ENCODE measurements at places on chromosomes 4 and X.
A peak's percentile ranks its signal among the peaks of the same experiment; 100 is the strongest.

DNA sequence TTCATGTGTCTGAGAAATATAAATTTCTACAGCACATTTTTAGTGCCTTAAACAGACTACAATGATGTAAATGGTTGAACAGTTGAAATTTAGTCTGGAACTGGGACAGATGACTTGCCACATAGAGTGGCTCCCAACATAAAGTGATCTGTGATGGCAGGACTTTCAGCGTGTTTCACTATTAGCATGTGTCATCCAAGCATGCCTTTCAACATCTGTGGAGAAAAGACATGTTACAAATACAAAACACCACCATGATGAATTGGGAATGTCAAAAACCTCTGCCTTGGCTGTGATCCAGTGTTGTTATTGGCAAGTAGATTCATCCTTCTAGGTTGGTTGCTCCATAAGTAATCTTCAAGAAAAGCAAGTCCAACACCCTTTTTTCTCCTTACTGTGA is 348.7 kb downstream of the MAPK10 start:
- DNase-seq = no peak

GRCh38 chrX:3717742-3718420 is 4.4 kb upstream of the PRKX start:
- no peak for DNase-seq

GRCh38 chrX:36019125-36019524 is 99.6 kb downstream of the CFAP47 start:
- DNase-seq = no peak

DNA sequence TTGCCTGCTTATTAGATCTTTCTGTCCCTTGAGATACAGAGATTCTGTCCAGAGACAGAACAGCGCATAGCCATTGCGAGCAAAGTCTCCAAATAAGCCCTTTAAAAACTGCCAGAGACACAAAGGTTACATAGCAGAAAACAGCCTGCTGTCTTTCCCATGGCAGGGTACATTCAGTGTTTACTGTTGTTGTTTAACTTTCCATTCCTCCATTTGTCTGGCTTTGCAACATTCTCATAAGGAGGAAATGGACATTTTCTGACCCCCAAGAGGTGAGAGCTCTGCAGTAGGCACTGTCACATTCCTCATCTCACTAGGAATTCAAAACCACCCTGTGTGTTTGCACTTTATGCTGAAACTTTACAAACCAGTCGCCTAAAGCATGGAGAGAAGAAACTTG is 48.3 kb downstream of the PDE5A start:
- DNase-seq = no peak

DNA sequence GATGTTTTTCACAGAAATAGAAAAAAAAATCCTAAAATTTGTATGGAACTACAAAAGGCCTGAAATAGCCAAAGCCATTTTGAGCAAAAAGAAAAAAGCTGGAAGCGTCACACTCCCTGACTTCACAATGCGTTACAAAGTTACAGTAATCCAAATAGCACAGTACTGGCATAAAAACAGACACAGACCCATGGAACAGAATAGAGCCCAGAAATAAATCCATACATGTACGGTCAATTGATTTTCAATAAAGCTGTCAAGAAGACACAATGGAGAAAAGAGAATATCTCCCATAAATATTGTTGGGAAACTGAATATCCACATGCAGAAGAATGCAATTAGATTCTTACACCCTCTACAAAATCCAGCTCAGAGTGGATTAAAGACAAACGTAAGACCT is 208.2 kb downstream of the AFAP1 start:
- DNase-seq = no peak

DNA sequence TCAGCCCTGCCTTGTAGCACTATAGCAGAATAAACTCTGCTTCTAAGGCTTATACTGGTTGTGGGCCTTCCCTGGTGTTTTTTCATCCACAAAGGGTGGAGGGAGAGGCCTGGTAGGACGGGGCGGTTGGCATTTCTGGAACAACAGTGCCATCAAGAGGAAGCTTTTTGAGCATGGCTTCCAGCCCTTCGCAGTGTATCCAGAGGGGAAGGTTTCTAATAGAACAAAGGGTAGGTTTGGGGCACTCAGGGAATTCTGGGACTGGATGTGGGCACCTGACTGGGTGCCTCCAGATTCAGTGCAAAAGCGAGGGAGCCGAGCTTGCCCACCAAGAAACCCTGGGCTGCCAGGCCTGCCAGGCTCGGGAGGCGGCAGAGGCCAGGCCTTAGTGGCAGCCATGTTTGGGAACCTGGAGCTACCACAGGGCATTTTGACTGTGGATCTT is 229.6 kb upstream of the AGTR2 start:
- peak; percentile 77 for DNase-seq

DNA sequence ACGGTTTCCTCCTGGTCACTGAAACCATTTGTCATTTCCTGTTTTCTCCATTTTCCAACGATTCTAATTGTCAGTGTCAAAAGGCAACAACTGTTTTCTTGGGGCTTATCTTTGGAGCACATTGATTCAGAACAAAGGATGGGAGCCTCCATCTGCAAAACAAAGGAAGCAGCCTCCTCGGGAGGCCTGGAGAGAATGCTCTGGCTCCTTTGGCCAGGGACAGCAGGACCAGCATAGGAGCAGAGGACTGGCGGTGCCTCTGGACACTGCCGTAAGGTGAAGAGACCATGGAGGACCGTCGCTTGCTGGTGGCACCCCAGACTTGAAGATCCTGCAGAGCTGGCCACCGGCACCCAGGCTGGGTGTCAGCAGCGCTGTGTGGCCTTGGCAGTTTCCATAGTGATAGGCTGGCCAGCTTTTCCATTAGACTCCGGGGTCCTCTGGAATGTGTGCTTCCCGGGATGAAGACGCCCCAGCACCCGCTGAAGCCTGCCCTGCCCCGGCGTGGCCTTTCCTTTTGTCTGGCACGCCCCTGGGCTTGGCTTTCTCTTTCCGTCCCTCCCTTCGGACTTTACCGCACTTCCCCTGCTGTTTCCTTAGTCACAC is 61.1 kb upstream of the MTM1 start:
- DNase-seq = no peak

DNA sequence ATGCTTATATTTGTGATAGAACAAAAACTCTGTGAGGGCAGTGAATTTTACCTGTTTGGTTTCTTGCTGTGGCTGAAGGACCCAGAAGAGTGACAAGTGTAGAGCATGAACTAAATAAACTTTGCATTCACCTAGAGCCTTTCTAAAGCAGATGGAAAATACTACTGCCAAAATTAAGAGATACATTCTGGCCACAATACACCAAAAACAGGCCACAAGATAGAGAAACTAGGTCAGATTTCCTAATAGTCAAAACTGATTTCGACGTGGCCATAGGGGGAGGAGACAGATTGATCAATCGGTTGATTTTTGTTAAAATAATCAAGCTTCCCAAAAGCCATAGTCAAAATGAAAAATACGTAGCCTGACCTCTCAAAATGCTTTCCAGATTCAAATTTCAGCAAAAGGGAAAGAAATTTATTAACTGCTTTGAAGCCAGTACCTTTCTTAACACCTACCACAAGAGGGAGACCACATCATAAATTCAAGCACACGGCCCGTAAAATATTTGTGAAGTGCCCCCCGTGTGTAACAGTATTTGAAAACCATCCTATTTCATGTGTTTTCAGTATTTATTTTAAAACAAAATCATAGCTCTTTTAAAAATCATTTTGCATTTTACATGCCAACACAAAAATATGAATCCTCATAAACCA is 132.4 kb downstream of the CORIN start:
- no peak for DNase-seq

- DNase-seq = no peak
These were observed 642.6 kb downstream of the PCDH7 start for GRCh38 chr4:31362756-31363155.

- no peak for DNase-seq
These were observed 67.1 kb downstream of the LRP2BP start for GRCh38 chr4:185328586-185328985.

GRCh38 chrX:141815904-141816303 is 22.2 kb upstream of the MAGEC3 start:
- no peak for DNase-seq

- no peak for DNase-seq
These were observed 84.9 kb downstream of the SOWAHB start for GRCh38 chr4:76813070-76813469.

GRCh38 chrX:46653482-46653881 is 79.9 kb downstream of the CHST7 start:
- peak; percentile 37 for DNase-seq

GRCh38 chr4:72631296-72631695 is 62.3 kb upstream of the ADAMTS3 start:
- peak; percentile 11 for DNase-seq

Data from BE2C (cell line).